Neural progenitor cell (in vitro differentiated cells): ENCODE measurements at places on chromosomes 13 and 19. TPM values are rescaled to one million over a fixed set of nuclear protein-coding genes. Genes with fewer than 3 reads are reported as not detected.

Gene CYP2A7
- total RNA-seq: not detected in 2 replicates

Gene ZNF555
- total RNA-seq: 14.6 and 18.8 TPM in 2 replicates

Gene ACOD1
- not detected in 2 replicates for total RNA-seq

DNA sequence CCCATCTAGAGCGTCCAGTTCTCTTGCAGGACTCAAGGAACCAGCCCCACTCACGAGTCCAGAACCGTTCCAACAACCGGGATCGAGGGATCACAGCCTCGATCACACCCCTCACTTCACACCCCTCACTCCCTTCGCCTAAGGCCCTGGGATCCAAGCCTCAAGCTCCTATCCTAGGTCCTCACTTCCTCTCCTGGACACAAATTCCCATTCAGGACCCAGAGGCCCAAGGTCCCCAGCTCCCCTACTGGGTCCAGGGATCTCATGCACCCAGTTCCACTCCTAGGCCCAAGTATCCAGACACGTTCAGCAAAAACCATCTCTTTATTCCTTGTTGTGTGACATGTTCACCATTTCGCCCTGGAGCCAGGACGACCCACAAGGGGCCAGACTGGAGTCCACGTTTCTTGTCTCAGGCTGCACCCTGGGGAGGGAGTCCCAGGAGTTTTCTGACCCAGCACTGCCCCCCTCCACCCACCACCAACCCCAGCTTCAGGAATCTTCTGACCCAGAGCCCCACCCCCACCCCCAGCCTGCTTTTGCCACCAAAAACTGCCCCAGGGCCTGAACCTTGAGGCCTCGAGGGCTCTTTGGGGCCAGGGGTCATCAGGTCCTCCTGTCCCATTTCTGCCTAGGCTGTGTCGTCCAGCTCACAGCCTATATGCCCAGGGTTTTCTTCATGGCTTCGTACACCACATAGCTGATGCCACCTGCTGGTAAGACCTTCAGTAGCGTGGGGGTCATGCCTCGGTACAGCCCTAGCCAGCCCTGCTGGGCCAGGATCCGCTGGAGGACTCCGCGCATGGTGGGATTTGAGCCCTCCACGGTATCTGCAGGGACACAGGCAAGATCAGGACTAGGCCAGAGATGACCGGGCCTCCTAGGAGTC is 1.4 kb upstream of the KHSRP start:
- H3K4me3 ChIP-seq: no peak overlapping the region
- H3K27ac ChIP-seq: no peak overlapping the region
- H3K4me1 ChIP-seq: peaks cover 13% of the 10 kb centered on the region
- no peak for DNase-seq
- H3K27me3 ChIP-seq: peaks cover 13% of the 10 kb centered on the region
- no peaks in the 10 kb centered on the region for H3K36me3 ChIP-seq
